ENCODE measurements at places on chromosomes 7 and 10.

GRCh38 chr10:19936289-19936688, 120.1 kb downstream of the PLXDC2 start:
- DNase-seq, result no peak

GRCh38 chr7:107064255-107064654, 19.8 kb downstream of the PRKAR2B start:
- no peak for DNase-seq

GRCh38 chr10:71128311-71128980, 83.9 kb upstream of the UNC5B start:
- no peak for DNase-seq

DNA sequence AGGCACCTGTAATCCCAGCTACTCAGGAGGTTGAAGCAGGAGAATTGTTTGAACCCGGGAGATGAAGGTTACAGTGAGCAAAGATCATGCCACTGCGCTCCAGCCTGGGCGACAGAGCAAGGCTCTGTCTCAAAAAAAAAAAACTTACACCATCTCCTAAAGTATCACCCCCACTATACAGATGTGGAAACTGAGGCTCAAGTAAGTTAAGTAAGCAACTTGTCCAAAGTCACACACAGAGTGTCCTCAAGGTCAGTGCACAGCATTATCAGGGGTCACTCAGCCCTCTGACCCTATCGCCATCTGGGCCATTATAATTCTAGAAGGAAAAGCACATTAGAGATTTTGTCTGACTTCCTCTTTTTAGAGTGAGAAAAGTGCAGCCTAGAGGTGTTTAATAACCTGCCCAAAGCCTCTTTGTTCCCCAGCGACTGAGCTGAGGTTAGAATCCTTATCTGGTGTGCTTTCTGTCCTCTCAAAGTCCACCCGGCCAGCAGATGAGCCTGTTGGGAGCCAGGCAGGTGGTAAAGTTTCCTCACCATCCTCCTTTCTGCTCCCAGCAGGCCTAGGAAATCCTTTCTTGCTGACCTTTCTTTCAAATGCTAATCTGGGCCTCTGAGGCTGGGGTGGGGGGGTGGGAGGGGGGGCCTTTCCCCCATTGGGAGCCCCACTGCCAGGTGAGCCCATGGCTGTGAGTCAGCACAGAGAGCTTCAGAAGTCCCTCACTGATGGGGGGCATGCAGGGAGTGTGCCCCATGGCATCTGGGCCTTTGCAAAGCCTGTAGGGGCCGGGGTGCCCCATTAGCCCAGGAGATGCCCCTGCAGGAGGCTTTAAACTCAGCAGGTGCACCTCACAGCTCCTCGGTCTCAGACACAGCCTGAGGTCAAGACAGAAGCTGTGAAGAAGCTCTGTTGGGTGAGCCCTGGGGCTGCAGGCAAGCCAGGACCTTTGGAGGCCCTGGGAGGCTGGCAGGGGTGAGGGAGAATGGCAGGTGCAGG, 12.0 kb upstream of the KCNMA1 start:
- no peak for DNase-seq

DNA sequence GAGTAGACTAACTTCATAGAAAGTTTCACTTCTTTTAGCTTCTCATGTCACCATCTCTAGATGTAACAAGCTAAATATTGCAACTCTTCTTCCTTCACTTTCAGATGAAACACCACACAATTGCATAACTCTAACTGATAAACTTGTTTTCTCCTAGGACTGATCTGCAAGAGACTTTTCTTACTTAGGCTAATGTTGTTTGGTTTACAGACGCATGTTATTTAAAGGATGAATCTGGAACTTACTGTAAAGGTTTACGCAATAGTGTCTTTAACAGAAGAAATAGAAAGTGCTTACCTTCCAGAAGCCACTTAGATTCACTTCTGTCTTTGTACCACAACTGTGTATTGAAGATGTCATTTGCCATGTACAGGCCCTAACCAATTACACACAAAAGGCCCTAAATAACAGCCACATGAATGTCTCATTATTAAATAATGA, 22.1 kb upstream of the ZC3HAV1 start:
- no peak for DNase-seq

GRCh38 chr7:41702635-41703371, at the start of gene INHBA:
TSS of gene INHBA (minus strand) at chr7:41703090. CDS start at chr7:41700374, 2,716 bp downstream.
- DNase-seq, result no peak

GRCh38 chr10:84590327-84591193, 262.2 kb downstream of the CCSER2 start:
- no peak for DNase-seq

GRCh38 chr10:9163699-9164098, 1109.2 kb downstream of the GATA3 start:
- DNase-seq, result no peak

- DNase-seq, result no peak
Measured at GRCh38 chr10:127986531-127987466, 79.9 kb downstream of the PTPRE start.

DNA sequence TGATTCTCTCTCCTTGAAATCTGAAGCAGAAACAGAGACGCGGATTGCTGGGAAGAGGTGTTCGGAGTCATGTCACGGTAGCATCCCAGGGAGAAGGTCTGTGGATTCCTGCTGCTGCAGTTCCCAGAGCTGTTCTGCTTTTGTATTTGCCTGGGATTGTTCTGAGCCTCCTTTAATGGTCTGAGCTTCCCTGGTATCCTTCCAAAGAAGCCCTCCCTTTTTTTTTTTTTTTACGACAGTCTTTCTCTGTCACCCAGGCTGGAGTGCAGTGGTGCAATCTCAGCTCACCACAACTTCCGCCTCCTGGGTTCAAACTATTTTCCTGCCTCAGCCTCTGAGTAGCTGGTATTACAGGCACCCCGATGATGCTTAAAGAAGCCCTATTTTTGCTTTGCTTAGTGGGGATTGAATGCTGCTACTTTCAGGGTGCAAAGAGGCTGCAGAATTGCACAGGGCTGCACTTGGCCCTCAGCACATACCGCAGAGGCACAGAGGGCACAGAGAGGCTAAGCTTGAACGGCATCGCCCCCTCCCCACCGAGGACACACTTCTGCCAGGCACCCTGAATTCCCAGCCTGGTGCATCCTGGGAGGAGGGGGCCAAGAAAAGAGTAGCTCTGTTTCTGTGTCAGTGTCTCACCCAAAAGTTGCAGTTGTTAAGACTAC, 208.6 kb upstream of the GALNT17 start:
- DNase-seq, result no peak

- DNase-seq, result no peak
Measured at GRCh38 chr10:119663866-119664698, 12.9 kb downstream of the BAG3 start.

DNA sequence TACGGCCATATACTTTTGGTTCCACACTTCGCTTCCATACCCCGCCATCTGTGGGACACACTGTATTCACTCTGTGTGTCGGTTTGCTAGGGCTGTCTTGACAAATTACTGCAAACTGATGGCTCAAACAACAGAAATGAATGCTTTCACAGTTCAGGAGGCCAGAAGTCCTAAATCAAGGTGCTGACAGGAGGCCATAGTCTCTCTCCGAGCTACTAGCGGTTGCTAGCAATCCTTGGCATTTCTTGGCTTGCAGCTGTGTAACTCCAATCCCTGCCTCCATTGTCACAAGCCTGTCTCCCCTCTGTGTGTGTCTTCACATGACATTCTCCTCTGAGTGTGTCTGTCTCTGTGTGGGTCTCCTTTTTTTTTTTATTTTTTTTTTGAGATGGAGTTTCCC, 28.9 kb upstream of the BMPR1A start:
- no peak for DNase-seq

GRCh38 chr10:50604049-50604640, 19.6 kb downstream of the SGMS1 start:
- DNase-seq, result no peak

DNA sequence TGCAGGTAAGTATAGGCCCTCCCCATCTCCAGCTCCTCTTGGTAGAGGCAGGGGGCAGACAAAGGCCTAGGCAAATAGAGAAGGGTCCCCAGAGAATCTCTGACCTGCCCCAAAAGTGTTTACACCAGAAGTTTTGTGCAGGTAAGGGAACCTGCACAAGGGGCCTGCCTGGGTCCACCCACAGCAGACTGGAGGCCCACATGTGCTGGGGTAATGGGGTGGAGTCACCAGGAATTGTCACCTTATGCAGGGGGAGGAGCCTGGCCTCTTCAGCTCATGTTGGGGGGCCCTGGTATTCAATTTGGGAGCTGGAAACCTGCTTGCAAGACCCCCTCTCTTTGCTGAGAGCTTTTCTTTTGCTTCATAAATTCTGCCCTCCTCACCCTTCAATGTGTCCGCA, 302.7 kb downstream of the ZEB1 start:
- DNase-seq, result no peak

DNA sequence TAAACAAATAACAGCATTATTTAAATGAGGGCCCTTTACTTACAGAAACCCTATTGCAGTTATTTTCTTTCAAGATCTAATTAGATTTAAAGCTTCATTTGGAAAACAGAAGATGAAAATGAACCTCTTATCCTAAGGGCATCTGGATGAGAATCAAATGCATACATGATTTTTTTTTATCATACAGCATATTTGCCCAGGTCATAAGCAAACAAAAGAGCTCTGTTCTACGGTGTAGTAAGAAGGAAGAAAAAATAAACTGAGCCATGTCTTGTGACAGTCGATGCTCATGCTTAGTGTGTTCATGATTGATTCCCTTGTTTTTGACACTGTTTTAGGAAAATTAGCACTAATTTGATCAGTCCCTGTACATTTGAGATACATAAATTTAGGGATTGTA, 202.6 kb upstream of the RNF32 start:
- DNase-seq, result no peak

DNA sequence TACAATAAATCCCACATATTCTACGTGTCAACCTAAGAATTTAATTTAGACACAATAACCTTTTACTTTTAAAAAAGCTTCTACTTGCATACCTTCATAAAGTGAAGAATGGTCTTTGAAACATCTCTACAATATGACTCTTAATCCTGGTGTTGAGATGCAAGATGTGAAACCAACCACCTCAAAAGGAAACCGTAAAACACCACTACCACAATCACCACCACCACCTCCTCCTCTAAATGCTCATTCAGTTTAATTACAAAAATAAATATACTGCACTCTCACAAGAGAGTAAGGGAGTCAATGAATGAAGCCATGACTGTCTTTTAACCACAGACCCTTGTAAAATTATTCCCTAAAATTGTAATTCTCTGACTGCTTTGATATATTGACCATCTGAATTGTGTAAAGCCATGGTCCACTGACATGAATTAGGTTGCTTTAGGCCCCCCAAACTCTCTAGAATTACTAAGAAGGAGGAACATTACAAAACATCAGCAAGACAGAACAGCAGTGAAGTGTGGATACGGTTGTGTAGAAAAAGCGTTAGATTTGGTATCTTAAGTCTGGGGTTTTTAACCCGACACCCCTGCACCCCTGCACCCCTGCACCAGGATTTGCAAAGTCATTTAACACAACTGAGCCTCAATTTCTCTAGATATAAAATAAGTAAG, 171.4 kb downstream of the SFMBT2 start:
- DNase-seq, result no peak

DNA sequence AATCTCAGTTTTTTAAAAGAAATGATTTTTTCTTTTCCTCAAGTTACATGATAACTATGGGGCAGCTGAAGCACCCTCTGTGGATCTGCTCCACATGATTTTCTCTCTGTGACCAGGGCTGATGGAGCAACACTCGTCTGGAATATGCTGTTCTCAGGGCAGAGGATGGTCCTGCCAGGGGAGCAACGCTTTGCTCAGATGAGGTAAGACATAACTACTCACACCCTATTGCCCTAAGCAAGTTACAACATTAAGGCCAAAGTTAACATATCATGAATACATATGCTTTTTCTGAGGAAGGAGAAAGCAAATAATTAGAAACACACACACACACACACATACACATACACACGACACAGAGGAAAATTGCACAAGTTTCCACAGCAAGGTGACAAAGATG, 71.4 kb downstream of the CALCR start:
- DNase-seq, result no peak

DNA sequence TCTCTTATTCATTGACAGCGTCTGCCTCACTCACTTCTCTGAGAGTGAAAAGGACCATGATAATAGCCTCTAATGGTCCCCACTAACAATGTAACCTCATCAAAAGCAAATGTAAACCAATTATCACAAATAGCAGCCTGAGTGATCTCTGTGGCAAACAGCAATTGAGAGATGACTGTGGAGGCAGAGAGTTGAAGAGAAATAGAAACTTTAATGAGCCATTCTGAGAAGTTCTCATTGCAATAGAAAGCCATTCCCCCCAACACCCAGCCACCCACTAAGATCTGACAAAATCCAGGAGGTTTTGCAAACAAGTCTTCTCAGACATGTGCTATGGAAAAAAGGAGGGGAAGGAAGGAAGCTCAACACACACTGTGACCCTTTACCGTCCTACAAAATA, 44.2 kb upstream of the RNF148 start:
- DNase-seq, result no peak

- no peak for DNase-seq
Measured at GRCh38 chr10:70915206-70915605, 26.8 kb upstream of the PCBD1 start.

DNA sequence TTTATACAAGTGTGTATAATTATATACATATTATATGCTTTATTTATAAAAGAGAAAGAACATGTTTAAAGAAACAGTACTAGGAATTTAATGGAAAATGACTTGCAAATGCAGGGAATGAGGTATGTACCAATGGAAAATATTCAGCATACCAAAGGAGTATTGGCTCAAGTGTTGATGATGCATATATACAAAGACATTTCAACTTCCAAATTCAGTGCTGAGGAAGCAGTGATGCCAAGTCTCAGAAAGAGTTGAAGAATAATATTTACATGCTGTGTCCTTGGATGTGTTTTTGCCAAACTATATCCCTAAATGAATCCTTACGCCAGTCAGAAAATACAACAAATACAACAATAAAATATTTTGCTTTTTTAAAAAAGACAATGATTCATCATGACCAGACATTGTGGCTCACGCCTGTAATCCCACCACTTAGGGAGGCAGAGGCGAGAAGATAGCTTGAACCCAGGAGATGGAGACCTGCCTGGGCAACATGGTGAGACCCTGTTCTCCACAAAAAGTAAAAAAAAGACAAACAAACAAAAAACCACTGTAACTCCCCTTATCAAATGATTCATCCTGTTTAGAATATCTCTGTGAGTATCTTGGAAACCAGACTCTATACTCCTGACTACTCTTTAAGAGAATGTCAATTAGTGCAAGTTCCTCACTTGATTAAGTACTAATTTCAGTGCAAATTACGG, 157.2 kb downstream of the CHRM2 start:
- DNase-seq, result no peak

DNA sequence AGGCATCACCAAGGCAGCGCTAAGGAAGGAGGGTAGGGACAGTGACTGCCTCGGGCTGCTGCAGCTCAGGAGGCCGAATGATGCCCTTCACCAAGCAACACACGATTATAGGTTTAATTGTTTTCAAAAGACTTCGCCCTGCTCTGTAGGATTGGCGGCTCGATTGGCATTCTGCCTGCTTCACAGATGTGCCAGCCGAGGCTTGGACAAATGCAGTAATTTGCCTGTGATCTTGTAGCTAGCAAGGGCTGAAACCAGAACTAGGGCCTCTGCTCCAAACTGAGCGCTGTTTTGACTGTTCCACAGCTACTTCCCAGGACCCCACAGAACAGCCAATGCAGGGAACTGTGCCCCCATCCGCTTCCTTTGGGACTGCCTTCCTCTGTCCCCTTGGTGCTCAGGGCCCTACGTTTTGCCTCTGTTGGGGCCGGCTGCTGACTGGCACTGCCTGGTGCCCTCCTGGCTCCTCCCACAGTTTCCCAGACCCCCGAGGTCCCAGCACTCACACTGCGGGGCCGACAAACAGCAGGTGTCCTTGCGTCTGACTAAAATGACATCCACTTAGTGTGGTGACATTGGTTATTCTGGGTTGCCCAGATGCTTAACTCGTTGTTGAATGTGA, 62.6 kb upstream of the EN2 start:
- no peak for DNase-seq
